ENCODE measurements at places on chromosomes 12 and 14.

GRCh38 chr12:132513070-132513398 lies 23.1 kb downstream of the FBRSL1 start:
- no peak for ATAC-seq

GRCh38 chr12:72390146-72390545 lies 118.0 kb downstream of the TRHDE start:
- no peak for ATAC-seq

- ATAC-seq, result no peak
Measured at GRCh38 chr14:68314642-68315041, 478.2 kb downstream of the ZFP36L1 start.

- no peak for ATAC-seq
Measured at GRCh38 chr12:9106067-9106466, 9.7 kb downstream of the A2M start.

- no peak for ATAC-seq
Measured at GRCh38 chr12:129337413-129337812, 484.1 kb downstream of the GLT1D1 start.

DNA sequence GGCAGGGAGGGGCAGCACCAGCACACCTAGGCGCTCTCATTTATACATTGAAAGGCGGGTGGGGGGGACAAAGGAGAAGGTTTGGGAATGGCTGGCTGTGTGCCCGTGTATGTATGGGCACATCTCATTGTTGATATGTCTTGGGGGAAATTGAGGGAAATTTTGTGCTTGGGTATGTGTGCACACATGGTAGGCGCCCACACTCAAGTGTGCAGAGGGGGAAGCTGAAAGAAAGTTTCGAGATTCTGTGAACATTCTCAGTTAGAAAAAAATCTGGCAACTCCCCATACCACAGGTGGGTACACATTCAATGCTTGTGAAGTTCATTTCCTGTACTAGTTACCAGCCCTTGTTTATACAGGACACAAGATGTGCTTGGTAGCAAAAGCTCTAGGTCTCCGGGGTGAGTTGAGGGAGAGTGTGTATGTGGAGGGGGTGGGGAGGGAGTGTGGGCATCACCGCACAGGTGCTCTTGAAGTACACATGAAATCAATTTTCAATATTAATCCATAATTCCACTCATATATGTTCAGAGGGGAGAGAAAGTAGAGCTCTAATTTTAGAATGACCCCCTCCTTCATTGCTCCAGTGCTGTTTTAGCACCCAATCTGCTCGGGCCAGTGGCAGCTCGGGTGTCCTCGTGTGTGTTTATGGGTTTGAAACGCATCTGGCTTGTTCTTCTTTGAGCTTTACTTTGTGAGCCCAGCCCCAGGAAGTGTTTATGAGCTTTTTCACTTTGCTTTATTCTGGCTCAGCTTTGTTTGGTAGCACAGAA lies 286.0 kb downstream of the ZFP36L1 start:
- ATAC-seq, result peak; percentile 66

- ATAC-seq, result no peak
Measured at GRCh38 chr12:66302827-66303169, 505 bp downstream of the HELB start.

- ATAC-seq, result no peak
Measured at GRCh38 chr12:8628731-8629130, 16.1 kb upstream of the AICDA start.

GRCh38 chr14:103206023-103206481 lies 82.8 kb downstream of the TNFAIP2 start:
- ATAC-seq, result no peak

DNA sequence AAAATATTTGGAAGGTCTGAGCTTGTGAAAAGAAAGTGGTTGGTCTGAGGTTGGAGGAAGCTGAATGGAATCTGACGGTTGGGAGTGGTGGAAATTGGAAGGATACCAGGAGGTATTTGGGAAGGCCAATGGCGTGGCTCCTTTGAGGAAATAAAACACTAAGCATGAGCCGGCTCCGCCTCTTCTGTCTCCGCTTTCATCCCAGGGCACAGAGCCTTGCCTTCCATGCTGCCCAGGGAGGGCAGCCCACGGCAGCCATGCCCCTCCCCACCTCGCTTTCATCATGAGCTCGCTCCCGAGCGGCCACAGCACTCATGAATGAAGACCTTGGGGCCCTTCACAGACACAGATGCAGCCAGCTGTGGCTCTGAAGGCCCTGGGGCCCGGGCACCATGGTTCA lies 36.2 kb downstream of the HSP90AA1 start:
- no peak for ATAC-seq

- ATAC-seq, result no peak
Measured at GRCh38 chr12:45575823-45576475, 153.6 kb upstream of the ARID2 start.

- no peak for ATAC-seq
Measured at GRCh38 chr12:89239534-89239933, 112.8 kb downstream of the DUSP6 start.

DNA sequence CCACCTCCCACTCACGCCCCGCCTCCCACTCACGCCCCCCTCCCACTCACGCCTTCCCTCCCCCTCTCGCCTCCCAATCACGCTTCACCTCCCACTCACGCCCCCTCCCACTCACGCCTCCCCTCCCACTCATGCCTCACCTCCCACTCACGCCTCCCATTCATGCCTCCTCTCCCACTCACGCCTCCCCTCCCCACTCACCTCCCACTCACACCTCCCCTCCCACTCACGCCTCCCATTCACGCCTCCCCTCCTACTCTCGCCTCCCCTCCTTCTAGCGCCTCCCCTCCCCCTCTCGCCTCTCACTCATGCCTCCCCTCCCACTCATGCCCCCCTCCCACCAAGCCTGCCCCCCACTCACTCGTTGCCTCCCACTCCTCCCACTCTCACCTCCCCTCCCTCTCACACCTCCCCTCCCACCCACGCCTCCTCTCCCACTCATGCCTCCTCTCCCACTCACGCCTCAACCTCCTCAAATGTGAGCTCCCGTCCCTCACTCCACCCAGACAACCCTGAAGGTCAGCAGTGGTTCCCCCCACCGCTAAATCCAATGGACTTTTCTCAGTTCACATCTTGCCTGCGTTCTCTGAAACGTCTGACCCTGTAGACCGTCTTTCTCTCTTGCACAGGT lies 39.8 kb downstream of the TMEM63C start:
- no peak for ATAC-seq

GRCh38 chr14:76975051-76975450 lies 53.5 kb downstream of the IRF2BPL start:
- no peak for ATAC-seq

DNA sequence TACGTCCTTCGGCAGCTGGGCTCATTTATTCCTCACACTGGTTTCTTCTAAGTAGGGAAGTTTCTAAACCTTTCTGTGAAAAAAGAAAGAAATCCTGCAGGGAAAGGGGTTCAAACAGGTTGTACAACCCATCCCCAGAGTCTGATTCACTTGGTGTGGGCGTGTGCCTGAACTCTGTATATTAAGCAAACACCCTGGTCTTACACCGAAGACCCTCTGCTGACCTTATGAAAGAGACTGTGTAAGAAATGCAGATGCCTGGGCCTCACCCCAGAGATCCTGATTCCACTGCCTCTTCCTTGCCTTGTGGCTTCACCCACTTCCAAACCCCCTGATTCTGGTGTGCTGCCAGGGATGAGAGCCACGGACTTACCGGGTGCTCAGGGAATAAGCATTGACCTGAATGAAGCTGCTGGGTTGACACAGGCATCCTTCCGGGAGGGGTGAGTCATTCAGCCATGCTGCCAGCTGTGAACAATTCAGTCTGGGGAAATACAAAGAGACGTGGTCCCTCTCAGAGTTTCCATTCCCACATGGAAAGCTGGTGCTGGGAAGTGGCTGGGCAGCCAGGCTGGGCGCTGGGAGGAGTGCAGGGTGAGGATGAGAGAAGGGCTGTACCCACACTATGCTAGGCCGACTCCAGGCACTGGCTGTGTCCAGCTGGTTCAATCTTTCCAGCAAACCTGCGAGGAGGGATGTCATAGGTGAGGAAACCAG lies 26.5 kb upstream of the ACTN1 start:
- no peak for ATAC-seq

GRCh38 chr14:58071341-58071740 lies 80.7 kb downstream of the ARMH4 start:
- no peak for ATAC-seq

DNA sequence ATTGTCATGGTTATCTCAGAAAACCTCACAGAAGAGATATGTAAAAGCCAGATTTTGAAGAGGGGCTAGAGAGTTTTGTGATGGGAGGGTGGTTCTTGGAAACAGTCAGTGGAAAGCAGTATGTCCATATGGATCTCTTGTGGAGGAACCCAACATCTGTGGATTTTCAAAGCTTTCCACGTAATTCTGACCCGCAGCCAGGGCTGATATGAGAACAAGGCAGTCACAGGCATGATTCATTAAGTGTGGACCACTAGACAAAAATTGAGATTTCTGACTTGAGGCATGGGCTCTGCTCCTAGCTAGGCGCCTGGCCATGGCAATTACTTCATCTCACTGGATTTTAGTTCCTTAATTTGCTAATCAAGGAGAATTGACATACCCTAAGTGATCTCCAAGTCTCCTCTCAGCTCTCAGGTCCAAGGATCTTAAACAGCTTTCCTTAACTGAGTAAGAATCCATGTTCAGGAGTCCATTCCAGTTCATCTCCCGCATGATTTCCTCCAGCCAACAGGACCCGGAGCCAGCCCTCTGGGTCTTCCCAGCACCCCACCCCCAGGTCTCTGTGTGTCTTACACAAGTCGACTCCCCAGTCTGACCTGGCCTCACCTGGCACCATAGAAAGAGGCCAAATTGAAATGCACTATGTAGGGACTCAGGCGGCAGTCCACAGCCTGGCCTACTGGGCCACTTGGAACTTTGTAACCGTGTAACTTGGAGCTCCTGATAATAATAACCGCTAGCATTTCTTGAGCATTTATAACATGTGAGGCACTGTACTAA lies 176.3 kb upstream of the PARP11 start:
- no peak for ATAC-seq

GRCh38 chr14:75543253-75543652 lies 21.0 kb downstream of the BATF start:
- ATAC-seq, result peak; percentile 12

- no peak for ATAC-seq
Measured at GRCh38 chr14:23950411-23951135, 3.0 kb upstream of the DHRS4 start.

DNA sequence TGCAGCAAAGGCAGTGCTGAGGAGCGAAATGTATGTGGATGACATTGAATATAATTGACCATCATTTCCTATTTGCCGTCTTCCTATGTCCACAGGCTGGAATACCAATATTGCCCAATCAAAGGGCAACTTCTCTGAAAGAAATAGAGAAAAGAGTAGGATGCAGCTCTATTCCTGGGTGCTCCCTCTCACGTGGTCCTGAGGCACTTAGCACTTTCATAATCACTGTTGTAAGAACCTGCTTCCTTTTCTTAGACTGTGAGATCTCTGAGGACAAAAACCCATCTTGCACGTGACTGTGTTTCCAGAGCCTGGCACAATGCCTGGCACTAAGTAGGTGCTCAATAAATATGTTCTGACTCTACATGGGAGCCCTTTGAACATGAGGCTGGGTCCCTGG lies 122.7 kb upstream of the CPM start:
- ATAC-seq, result no peak

DNA sequence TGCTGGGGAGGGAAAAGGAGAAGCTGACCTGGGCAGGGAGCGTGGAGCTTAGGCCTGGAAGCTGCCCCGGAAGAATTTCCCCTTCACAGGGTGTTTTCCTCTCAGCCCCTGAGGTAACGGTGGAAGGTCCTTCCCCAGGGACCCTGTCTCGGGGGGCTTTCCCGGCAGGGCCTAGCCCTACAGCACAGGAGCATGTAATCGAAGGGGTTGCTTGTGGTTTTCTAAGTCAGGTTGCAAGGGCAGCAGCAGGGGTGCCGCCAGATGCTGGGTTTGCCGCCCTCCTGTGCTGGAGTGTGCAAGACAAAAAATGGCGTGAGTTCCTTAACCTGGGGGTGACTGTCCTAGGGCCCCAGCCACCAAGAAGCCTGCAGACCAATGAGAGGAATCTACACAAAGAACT lies 1.6 kb upstream of the KRT74 start:
- ATAC-seq, result no peak

DNA sequence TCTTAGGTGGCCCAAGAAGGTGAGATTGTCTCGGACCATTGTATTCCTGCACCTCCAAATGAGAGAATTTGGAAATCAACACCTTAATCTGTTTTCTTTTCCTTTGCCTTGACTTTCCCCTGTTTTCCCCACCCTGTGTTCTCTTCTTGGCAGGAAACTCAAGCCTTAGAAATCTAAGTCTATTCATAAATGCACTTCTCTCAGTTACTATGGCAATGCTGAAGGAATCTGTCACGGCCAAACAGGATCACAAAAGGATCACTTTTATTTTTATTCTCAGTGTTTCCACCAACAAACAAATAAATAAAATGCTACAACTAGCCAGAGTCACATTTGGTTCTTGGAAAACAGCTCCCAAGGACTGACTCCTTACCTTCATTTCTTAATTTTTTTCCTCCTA lies 270.5 kb downstream of the BCAT1 start:
- no peak for ATAC-seq

- no peak for ATAC-seq
Measured at GRCh38 chr14:66680216-66680615, 172.3 kb downstream of the GPHN start.

DNA sequence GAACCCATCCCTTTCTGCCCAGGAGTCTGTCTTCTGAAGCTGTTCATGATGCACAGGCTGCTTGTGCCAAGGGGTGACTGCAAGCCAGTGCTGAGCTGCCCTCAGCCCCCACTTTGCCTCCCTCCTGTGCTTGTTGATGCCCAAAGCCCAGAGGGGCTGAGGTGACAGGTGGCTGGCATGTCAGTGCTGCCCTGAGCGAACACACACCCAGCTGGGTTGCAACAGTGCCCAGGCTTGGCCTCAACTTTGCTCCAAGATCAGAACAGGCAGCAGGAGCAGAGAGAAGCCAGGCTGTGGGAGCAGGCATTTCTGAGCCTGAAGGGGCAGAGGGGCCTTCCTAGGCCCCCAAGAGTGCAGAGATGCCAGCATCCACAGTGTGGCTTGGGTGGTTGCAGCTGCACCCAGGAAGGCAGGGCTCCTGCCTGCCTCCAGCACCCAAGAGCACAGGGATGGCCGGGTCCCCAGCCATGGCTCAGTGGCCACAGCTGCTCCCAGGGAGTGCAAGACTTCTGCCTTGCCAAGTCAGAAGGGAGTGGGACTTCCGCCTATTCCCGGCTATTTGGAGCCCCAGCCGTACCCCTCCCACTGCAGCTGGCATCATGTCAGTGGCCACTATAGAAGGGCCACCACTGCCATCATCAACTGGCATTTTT lies 83.1 kb downstream of the SLC16A7 start:
- ATAC-seq, result no peak

- ATAC-seq, result no peak
Measured at GRCh38 chr14:70708717-70709570, 67.2 kb downstream of the TTC9 start.

DNA sequence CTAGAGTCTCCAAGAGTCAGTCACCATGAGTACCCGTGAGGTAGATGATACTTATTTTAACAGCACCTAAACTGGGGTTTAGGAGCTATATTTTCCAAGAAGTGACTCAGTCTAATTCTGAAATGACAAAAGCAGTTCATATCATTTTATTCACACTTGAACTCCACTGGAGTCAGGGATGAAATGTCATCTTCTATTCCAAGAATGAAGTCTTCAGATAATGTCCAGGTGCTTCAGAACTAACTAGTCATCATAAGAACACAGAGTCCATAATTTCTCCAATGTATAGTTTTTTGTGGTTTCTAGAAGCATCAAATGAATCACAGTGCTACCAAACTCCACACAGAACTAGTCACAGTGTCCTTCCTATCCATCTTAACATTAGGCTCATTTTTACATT lies 13.3 kb downstream of the DNM1L start:
- peak; percentile 35 for ATAC-seq

- ATAC-seq, result no peak
Measured at GRCh38 chr14:68479247-68479646, 313.6 kb downstream of the ZFP36L1 start.

- no peak for ATAC-seq
Measured at GRCh38 chr12:41486718-41487117, 298.6 kb downstream of the PDZRN4 start.
